ENCODE measurements at places on chromosomes 6 and 20. TPM values are rescaled to one million over a fixed set of nuclear protein-coding genes. Genes with fewer than 3 reads are reported as not detected.

DNA sequence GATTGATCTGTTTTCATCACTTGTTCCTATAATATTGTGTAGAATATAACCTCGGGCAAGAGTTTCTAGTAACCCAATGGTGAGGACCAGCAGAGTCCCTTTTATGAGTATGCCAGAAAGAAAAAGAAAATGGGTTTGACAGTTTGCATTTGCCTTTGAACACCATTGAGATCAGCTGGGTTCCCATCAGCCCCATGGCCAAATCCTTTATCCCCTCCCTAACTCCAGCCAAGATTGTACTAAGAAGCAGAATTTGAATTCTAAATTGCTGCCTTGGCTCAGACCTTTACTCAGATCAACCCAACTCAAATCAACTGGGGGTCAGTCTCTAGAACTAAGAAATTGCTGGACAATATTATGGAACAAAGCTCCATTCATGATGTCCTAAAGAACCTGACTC, 187.4 kb downstream of the TBC1D7 start:
- H3K36me3 ChIP-seq, result no peaks in the 10 kb centered on the region
- no peak overlapping the region for H3K4me3 ChIP-seq
- no peak for DNase-seq
- H3K27ac ChIP-seq, result no peak overlapping the region
- no peaks in the 10 kb centered on the region for H3K27me3 ChIP-seq
- no peaks in the 10 kb centered on the region for H3K4me1 ChIP-seq

VSTM2L gene
- total RNA-seq, result not detected

GRCh38 chr20:47358672-47359529, 2.4 kb upstream of the ZMYND8 start:
- H3K4me1 ChIP-seq, result peaks cover 67% of the 10 kb centered on the region
- H3K27ac ChIP-seq, result peak overlapping the region; percentile 67
- H3K27me3 ChIP-seq, result no peaks in the 10 kb centered on the region
- H3K36me3 ChIP-seq, result no peaks in the 10 kb centered on the region
- H3K4me3 ChIP-seq, result no peak overlapping the region

DNA sequence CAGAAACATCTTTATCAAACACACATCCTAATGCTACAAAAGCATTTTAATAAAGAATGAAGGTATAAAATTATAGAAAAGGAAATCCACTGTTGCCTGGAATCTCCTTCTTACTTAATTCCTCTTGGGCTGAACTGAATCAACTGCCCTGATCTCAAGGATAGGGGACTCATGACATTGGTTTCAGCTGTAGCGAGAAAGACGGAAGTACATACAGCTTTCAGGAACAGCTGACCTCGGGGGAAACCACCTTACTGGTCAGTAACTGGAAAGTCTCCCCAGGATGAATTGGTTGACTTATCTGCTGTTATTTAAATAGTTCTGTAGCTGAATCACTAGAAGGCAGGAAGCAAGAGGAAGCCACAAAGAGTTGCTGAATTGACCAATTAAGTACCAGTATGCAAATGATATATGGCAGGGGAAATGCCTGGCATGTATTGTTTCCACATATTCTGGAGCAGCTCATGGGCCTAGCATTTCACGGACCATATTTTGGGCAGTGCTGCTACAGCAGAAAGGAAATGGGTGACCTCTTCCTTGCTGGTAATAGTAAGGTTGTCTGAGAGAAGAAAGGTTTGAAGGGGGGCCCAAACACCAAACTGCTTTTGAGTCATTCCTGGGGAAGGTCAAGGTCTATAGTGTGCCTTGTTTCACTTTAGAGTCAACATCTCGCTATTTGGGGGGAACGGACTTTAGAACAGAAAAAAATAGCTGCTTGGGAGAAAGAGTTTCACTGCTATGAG, 43.7 kb upstream of the MAP7 start:
- no peaks in the 10 kb centered on the region for H3K27me3 ChIP-seq
- DNase-seq, result peak; percentile 69
- no peak overlapping the region for H3K27ac ChIP-seq
- peaks cover 16% of the 10 kb centered on the region for H3K4me1 ChIP-seq
- no peak overlapping the region for H3K4me3 ChIP-seq

APOBEC2 gene
- not detected for total RNA-seq

GRCh38 chr6:113636357-113636824, 220.8 kb upstream of the MARCKS start:
- H3K4me3 ChIP-seq, result no peak overlapping the region
- DNase-seq, result no peak

- peaks cover 12% of the 10 kb centered on the region for H3K4me1 ChIP-seq
- no peak overlapping the region for H3K4me3 ChIP-seq
- no peaks in the 10 kb centered on the region for H3K27me3 ChIP-seq
- no peak overlapping the region for H3K27ac ChIP-seq
Observed at GRCh38 chr6:156402628-156403027, 374.6 kb upstream of the ARID1B start.

DNA sequence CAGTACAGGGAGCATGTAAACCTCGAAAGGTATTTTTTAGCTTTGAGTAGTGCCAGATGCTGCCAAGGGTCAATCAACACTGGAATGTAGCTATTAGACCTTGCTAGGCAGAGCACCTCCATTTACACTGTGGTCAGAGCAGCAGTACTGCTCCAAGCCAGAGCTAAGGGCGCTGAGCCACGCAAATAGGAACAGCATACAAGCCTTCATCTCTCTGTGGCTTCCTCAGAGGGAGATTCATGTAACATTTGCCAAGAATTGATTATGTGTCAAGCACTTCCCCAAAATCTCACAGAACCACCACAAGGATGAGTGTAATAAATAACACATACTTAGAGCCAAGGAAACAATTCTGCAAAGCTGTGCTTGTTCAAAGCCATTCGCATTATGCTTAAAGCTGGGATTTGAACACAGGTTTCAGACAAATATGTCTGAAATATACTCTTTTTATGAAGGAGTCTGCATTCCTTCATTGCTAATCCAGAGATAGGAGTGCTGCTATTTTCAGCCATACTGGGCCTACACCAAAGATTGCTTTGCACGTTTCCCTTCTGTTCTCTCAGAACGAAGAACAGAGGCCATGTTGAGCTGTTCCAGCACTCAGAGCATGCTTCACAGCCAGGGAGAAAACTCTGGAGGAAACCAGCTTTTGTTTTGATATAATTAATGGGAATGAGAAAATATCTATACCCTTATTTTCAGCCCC, 97.7 kb downstream of the SLC16A10 start:
- no peak overlapping the region for H3K27ac ChIP-seq
- no peak overlapping the region for H3K4me3 ChIP-seq
- DNase-seq, result no peak
- H3K4me1 ChIP-seq, result no peaks in the 10 kb centered on the region
- H3K36me3 ChIP-seq, result no peaks in the 10 kb centered on the region

- no peak overlapping the region for H3K27ac ChIP-seq
- H3K4me3 ChIP-seq, result no peak overlapping the region
- no peaks in the 10 kb centered on the region for H3K4me1 ChIP-seq
- DNase-seq, result no peak
Observed at GRCh38 chr6:165807249-165807960, 144.4 kb upstream of the PDE10A start.

GRCh38 chr6:124722141-124722878, 239.9 kb upstream of the RNF217 start:
- no peaks in the 10 kb centered on the region for H3K27me3 ChIP-seq
- H3K4me1 ChIP-seq, result no peaks in the 10 kb centered on the region
- H3K36me3 ChIP-seq, result no peaks in the 10 kb centered on the region
- no peak for DNase-seq
- H3K4me3 ChIP-seq, result no peak overlapping the region

DNA sequence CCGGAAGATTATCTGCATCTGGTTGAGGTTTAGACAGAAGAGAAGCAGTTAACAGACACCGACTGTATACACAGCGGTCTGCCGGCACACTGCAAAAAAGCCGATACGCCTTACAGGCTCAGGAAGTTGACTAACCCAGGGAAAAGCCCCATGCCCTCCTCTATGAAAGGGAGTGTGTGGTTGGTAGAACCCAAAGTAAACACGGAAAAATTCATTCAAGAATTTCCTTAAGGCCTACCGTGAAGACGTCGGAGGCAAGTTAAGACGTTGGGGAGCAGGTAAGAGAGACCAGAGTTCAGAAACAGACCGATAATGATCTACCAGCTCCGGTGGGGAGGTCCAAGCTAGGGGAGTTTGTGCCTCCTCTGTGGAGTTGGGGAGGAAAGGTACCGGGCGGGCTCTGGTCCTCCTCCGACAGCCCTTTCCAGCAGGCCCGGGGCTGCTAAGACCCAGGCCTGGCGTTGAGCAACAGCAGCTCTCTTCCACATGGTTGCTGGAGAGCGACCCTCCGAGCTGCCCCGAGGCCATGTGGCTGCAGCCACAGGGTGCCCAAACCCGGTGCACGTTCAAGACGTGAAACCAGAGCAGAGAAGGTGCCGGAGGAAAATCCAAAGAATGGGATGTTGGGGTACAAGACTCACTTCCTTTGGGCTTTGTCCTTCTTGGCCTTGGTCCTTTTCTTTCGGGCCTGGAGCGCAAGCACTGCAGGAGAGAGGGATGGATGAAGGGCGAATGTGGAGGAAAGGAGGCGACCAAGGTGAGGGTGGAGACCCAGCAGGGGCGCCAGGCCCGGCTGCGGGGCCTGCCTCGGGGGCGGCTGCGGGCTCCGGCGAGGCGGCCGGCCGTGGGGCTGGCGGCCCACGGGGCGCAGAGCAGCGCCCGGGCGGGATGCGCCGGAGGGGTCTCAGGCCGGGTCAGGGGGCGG, 809 bp downstream of the SRPK1 start:
- H3K27me3 ChIP-seq, result no peaks in the 10 kb centered on the region
- peaks cover 19% of the 10 kb centered on the region for H3K4me1 ChIP-seq
- peak overlapping the region; percentile 25 for H3K27ac ChIP-seq
- DNase-seq, result peak; percentile 58

EPPIN gene
- not detected for total RNA-seq

GRCh38 chr6:104118274-104118673, 741.4 kb downstream of the HACE1 start:
- H3K27ac ChIP-seq, result no peak overlapping the region
- no peak overlapping the region for H3K4me3 ChIP-seq
- no peaks in the 10 kb centered on the region for H3K27me3 ChIP-seq
- DNase-seq, result no peak
- no peaks in the 10 kb centered on the region for H3K36me3 ChIP-seq

- no peaks in the 10 kb centered on the region for H3K27me3 ChIP-seq
- H3K4me3 ChIP-seq, result no peak overlapping the region
- no peaks in the 10 kb centered on the region for H3K36me3 ChIP-seq
- H3K4me1 ChIP-seq, result no peaks in the 10 kb centered on the region
- no peak for DNase-seq
Observed at GRCh38 chr6:143878272-143878760, 14.0 kb downstream of the ZC2HC1B start.

DNA sequence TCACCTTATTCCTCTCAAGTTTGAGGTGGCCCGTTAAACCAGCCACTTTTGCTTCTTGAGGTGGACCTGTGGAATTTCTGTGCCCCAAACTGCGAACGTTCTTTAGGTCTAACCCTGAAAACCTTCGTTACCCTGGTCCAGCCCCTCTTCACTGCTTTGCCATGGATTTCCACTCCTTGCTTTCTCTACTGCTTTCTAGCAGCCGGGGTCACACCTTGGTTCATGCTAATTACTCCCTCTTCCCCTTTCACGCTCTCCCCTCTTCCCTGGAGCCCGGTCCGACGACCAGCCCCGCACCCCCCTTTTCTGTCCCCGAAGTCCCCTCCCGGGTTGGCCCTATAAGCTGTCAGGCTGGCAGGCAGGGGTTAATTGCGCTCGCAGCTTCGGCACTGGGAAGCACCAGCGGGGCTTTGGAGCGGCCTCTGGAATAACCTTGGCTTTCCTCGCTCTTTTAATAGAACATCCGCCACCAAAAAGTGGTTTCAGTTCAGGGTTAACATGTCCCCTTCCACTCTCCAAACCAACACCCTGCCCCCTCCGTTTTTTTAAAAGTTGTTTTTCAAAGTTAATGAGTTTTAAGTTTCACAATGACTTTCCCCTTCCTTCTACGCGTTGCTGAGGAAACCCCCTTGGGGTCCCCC, 1.4 kb upstream of the HIVEP1 start:
- no peaks in the 10 kb centered on the region for H3K27me3 ChIP-seq
- H3K4me1 ChIP-seq, result peaks cover 24% of the 10 kb centered on the region
- DNase-seq, result no peak
- H3K4me3 ChIP-seq, result peak overlapping the region; percentile 70
- peaks cover 2% of the 10 kb centered on the region for H3K36me3 ChIP-seq
- H3K27ac ChIP-seq, result peak overlapping the region; percentile 99

DDO gene
- not detected for total RNA-seq

DNA sequence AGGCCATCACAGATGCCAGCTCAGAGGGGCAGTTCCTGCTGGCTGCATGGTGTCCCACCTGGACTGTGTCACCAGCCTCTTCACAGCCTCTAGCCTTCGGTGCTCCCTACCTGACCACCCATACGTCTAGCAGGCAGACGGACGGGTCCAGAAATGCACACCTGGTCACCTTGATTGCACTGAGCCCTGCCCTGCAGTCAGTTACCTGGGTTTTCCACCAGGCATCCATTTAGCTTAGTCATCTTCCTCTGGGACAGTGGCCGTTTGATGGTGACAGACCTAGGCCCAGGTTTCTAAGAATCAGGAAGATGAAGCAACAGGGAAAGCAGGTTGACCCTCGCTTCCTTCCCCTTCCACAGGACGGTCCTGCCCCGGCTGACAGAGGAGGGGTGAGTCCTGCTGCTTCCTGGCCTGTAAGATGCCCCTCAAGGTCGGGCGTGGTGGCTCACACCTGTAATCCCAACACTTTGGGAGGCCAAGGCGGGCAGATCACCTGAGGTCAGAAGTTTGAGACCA, 9.8 kb upstream of the BPI start:
- H3K36me3 ChIP-seq, result no peaks in the 10 kb centered on the region
- no peaks in the 10 kb centered on the region for H3K4me1 ChIP-seq
- no peak overlapping the region for H3K27ac ChIP-seq
- DNase-seq, result no peak

RUNX2 gene
- total RNA-seq, result 2.2 TPM

- H3K27ac ChIP-seq, result no peak overlapping the region
- no peaks in the 10 kb centered on the region for H3K27me3 ChIP-seq
- no peaks in the 10 kb centered on the region for H3K36me3 ChIP-seq
- no peak for DNase-seq
- H3K4me3 ChIP-seq, result no peak overlapping the region
Observed at GRCh38 chr6:44225579-44226325, 2.4 kb downstream of the SLC29A1 start.

LY6G6D gene
- total RNA-seq, result not detected

NKX2-2 gene
- total RNA-seq, result not detected

All from B cell (primary cell).